Activated CD4-positive, alpha-beta memory T cell treated with anti-CD3 and anti-CD28 coated beads, Interleukin-2, amount 10 ng/mL, durations not matched to agents 7 days and 5 days (primary cell): ENCODE measurements at places on chromosomes 3 and 15. TPM values are rescaled to one million over a fixed set of nuclear protein-coding genes. Genes with fewer than 3 reads are reported as not detected.

- no peaks in the 10 kb centered on the region for H3K4me1 ChIP-seq
- no peaks in the 10 kb centered on the region for H3K36me3 ChIP-seq
- no peak overlapping the region for H3K27ac ChIP-seq
- H3K4me3 ChIP-seq, result no peak overlapping the region
Measured at GRCh38 chr3:13827699-13828098, 52.2 kb downstream of the WNT7A start.

DNA sequence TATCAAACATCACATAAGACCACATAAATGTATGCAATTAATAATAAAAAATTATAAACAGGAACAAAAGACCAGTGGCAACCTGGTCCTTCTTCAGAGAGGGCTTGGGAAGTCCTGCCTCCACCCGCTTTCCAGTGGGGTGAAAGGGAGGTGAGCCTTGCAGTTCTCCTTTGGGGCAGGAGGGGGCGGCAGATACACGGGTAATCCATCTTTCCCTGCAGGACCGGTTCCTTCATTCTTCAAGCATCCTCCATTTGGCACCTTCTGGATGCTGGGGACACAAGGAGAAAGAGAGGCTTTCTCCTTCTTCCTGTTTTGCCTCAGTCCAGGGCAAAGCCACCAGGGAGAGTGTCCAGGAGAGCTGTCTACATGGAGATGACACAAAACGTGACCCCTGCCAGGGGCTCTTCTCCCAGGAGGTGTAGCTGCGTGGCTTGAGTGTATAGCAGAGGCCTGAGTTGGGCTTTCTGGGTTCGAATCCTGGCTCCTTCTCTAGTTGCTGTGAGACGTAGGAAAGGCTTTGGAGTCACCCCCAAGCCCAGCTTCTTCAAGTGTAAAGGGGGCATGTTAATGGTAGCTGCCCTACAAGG lies 23.2 kb downstream of the RPLP1 start:
- no peak overlapping the region for H3K27ac ChIP-seq
- H3K27me3 ChIP-seq, result peaks cover 26% of the 10 kb centered on the region
- DNase-seq, result peak; percentile 71
- H3K4me3 ChIP-seq, result no peak overlapping the region
- no peaks in the 10 kb centered on the region for H3K36me3 ChIP-seq
- no peaks in the 10 kb centered on the region for H3K4me1 ChIP-seq

- no peaks in the 10 kb centered on the region for H3K36me3 ChIP-seq
- no peak overlapping the region for H3K27ac ChIP-seq
Measured at GRCh38 chr3:117133066-117133465, 423.5 kb downstream of the TUSC7 start.

- peaks cover 4% of the 10 kb centered on the region for H3K36me3 ChIP-seq
- no peak overlapping the region for H3K4me3 ChIP-seq
- H3K27me3 ChIP-seq, result peaks cover 6% of the 10 kb centered on the region
- peaks cover 5% of the 10 kb centered on the region for H3K4me1 ChIP-seq
Measured at GRCh38 chr3:149964291-149964690, 6.4 kb downstream of the PFN2 start.

DNA sequence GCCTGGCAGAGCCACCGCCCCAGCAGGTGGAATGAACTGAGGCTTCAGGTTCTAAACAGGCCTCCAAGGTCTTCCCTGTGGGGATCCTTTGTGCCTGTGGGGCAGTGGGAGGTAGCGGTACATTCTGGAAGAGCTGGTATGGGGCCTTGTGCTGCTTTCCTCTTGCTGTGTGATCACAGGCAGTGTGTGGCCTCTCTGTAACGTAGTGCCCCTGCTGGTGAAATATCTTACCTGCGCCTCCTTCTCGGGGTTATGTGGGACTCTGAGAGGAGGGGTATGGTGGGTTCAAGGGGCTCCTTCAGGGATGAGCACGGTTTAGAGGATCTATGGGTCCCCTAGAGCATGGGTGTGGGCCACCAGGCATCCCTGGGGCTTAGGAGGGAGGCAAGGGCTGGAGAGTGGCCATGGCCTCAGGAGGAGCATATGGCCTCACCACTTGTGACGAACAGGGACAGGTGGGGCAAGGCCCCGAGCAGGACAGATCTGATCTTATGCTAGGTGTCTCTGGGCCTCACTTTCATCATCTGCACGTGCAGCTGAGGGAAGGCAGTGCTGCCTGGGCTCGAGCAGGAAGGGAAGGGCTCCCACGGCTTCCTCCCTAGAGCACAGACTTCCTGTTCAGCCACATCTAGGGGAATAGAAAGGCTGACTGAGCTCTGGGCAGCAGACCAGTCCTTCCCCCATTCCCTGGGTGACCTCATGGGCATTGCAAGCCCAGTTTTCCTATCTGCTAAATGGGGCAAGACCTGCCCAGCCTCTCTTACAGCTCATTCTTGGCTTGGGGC lies 1.9 kb upstream of the ALS2CL start:
- H3K4me1 ChIP-seq, result peaks cover 40% of the 10 kb centered on the region
- peak; percentile 54 for DNase-seq
- no peaks in the 10 kb centered on the region for H3K36me3 ChIP-seq
- peaks cover 28% of the 10 kb centered on the region for H3K27me3 ChIP-seq
- H3K27ac ChIP-seq, result peak overlapping the region; percentile 77

- H3K4me3 ChIP-seq, result no peak overlapping the region
- no peaks in the 10 kb centered on the region for H3K27me3 ChIP-seq
- no peak overlapping the region for H3K27ac ChIP-seq
- DNase-seq, result no peak
- no peaks in the 10 kb centered on the region for H3K36me3 ChIP-seq
- H3K4me1 ChIP-seq, result no peaks in the 10 kb centered on the region
Measured at GRCh38 chr15:25534293-25534692, 95.5 kb upstream of the UBE3A start.

DNA sequence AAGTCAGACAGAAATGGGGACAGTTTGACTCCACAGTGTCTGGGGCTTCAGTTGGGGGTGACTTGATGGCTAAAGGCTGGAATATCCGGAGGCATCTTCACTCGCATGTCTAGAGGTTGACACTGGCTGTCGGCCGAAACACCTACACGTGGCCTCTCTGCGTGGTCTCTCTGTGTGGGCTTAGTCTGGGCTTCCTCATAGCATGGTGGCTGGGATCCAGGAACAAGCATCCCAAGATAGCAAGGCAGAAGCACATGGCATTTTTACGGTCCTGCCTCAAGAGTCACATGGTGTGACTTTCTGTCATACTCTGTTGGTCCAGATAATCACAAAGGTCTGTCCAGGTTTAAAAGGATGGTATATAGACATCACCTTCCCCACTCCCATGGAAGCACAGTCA lies 34.5 kb downstream of the MAGI1 start:
- H3K4me3 ChIP-seq, result no peak overlapping the region
- H3K36me3 ChIP-seq, result no peaks in the 10 kb centered on the region
- no peaks in the 10 kb centered on the region for H3K27me3 ChIP-seq
- no peaks in the 10 kb centered on the region for H3K4me1 ChIP-seq

- peaks cover 25% of the 10 kb centered on the region for H3K4me1 ChIP-seq
- peak; percentile 64 for DNase-seq
- peak overlapping the region; percentile 19 for H3K27ac ChIP-seq
- H3K36me3 ChIP-seq, result peaks cover 60% of the 10 kb centered on the region
- no peaks in the 10 kb centered on the region for H3K27me3 ChIP-seq
Measured at GRCh38 chr3:113606539-113607218, 74.3 kb downstream of the SIDT1 start.

DNA sequence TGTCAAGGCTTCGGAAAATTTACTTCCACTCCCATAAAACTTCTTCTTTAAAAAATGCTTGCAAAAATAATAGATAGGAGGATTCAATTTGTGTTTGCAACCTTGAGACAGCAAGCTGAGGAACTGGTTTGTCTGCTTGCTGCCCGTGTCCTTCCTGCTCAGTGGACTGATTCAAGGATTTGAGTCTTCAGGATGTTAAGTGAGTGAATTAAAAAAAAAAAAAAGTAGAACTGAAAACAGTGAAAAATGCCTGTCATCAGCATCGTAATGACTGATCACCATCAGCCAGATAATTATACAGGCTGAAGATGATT lies 453.7 kb downstream of the FGF12 start:
- no peaks in the 10 kb centered on the region for H3K36me3 ChIP-seq
- H3K27ac ChIP-seq, result no peak overlapping the region
- no peaks in the 10 kb centered on the region for H3K27me3 ChIP-seq
- no peak overlapping the region for H3K4me3 ChIP-seq
- no peak for DNase-seq

GRCh38 chr3:105598042-105598796 lies 231.5 kb downstream of the ALCAM start:
- DNase-seq, result no peak
- no peak overlapping the region for H3K27ac ChIP-seq
- H3K27me3 ChIP-seq, result no peaks in the 10 kb centered on the region
- H3K36me3 ChIP-seq, result no peaks in the 10 kb centered on the region
- no peak overlapping the region for H3K4me3 ChIP-seq

FBXO40 gene
- total RNA-seq, result not detected

BSN gene
- total RNA-seq, result 0.05 TPM

CACNA2D2 gene
- 0.55 TPM for total RNA-seq

CHCHD6 gene
- 4.0 TPM for total RNA-seq

GOLGA6L4 gene
- total RNA-seq, result 2.3 TPM

ITIH3 gene
- not detected for total RNA-seq

MEIS2 gene
- total RNA-seq, result not detected

SPATA12 gene
- total RNA-seq, result not detected
